ENCODE measurements at places on chromosomes 7 and 10. TPM values are rescaled to one million over a fixed set of nuclear protein-coding genes. Genes with fewer than 3 reads are reported as not detected.

FAM25G gene
- total RNA-seq = not detected

LRRC61 gene
- total RNA-seq = 12.9 TPM

TWNK gene
- 5.5 TPM for total RNA-seq

REPIN1 gene
- 40.4 TPM for total RNA-seq

CYP26C1 gene
- total RNA-seq = 0.23 TPM
